NCI-H1048 (cell line): ENCODE measurements at places on chromosomes 2 and 18.

DNA sequence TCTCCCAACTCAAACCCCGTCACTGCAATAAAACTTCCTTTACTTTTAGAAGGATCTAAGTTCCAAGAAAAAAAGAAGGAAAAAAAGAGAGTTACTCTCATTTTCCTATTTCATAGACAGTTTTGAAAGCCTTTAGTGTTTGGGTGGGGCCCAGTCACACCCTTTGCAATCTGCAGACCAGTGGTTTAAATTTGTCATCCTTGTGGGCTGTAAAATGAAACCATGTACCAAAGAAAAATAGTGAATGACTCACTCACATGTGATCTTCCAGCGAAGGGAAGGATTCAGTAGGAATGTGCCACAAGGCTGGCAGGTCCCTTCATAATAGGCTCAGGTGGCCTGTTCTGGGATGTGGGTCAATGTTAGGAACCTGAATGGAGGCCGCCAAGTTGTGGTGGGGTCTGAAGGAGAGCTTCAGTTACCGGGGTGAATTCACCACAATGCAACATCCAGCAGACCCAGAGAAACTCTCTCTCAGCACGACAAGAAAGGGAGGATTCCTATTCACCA is 28.3 kb downstream of the ANXA4 start:
- no peak for DNase-seq

DNA sequence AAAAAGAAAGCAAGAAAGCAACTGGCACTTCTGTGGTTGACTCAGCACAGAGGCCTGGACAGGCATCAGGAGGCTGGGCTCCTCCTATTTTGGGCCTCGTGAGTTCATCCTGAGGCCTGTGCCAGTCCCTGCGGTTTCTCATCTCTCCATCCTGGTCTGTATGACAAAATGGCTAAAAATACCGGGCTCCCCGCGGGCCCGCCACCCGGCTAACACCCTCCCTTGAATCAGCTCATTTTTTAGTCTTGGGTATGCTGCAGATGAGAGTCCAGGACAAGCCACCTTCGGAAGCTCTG is 62.3 kb upstream of the YWHAQ start:
- no peak for DNase-seq

GRCh38 chr2:239805043-239805329 is 220.2 kb downstream of the NDUFA10 start:
- no peak for DNase-seq

GRCh38 chr2:33620-34019 is 12.7 kb downstream of the FAM110C start:
- no peak for DNase-seq

- no peak for DNase-seq
These were observed 176.5 kb upstream of the DCC start for GRCh38 chr18:52163478-52163877.

DNA sequence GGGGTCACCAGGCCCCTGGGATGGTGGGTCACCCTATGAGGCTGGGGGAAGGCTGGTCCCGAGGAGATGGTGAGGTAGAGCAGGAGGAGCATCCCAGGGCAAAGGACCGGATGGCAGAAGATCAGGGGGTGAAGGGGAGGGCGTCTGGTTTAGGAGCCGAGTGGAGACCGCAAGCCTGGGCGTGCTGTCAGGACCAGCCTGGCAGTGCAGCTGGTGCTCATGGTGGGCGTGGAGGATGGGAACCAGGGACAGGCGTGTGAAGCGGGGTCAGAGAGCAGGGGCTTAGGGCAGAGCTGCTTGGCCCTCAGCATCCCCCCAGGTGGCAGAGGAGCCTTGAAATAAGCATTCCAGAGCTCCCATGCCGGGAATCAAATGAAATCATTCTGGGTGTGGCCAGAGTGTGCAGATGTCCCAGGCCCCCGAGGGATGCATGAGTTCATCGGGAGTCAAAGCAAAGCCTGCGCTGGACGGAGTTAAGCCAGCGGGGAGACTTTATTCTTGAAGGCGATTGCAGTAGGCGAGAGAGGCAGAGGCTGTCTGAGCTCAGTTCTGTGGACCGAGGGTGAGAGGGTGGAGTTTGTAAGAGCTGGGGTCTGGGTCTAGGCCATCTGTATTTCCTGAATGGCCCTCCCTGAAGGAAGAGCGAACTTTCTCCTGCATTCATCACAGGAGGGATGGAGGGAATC is 33.1 kb upstream of the MBP start:
- DNase-seq = no peak

DNA sequence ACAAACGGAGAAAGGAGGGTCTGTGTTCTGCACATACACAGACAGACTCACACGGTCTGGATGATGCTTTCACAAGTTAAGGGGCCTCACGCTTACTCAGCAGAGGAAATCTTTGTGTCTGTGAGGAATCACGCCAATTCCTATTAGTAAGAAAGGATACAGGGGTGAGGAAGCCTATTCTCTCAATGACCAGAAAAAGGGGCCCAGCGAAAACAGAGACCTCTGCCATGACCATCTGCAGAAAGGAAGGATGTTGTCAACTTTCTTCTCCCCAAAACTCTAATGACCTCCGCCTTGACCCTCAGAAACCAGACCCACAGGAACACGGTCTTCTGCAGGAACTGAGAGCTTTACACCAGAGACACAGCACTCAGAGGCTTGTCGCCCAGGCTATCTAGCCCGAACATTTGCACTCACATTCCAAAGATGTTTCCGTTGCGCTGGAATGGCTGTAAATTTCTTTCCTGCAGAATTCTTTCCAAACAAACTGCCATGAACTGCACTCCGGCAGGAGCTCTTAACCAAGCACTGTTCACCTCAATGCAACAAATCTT is 186.3 kb downstream of the TCF4 start:
- peak; percentile 44 for DNase-seq

DNA sequence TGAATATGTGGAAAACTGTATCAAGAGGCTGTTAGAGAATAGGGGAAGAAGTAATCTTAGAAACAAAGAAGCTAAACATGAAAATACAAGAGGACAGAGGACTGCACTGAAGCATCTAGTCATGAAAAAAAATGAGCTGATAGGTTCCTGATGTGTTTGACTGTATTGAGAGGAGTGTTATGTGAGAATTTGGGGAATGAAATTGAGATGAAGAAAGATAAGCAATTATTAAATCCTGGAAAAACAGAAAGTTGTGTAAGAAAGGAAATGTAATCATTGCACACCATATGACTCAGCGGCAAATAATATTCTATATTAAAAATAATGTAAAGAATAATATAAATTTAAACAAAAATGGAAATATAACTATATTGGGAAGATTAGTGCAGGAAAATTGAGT is 71.2 kb downstream of the SEMA4F start:
- DNase-seq = no peak

- DNase-seq = no peak
These were observed 790.3 kb downstream of the ERBB4 start for GRCh38 chr2:211748339-211748738.

DNA sequence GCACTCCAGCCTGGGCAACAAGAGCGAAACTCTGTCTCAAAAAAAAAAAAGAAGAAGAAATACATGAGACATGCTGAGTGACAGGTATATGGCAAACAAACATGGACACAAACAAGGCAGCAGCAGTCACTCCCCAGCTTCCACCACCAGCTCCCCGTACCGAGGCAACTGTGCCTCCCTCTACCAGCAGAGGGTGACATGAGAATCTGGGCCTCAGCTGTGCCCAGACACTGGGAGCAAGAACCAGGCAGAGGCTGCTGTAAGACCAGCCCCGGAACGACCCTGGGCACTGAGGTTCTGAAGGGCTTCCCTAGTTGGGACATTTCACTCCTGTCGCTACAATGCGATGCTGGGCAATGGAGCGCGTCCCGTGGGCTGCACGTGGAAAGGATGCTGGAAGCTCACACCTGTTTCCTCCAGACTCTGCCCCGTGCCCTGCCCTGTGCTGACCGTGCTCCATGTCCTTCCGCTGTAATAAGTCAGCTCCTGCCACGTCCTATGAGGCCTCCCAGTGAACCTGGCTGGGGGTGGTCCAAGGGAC is 37.1 kb downstream of the BOK start:
- no peak for DNase-seq

DNA sequence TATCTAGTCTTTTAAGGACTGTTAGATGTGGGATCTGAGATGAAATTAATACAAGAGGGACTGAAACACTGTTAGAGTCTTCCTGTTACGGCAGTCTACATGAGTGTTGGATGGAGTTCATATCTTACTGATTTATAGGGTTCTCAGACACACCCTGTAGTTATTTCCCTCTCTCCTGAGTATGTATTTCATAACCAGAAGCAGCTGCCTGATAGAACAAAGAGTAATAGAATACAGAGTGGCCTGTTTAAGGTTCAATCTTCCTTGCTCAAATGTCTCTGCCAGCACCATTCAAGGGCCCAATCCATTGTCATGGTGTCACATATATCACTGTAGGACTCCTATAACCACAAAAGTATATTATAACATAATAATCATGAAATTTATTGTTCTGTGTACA is 1229.1 kb upstream of the ACVR2A start:
- no peak for DNase-seq

- no peak for DNase-seq
These were observed 32.5 kb downstream of the CCDC68 start for GRCh38 chr18:54926593-54927325.

- no peak for DNase-seq
These were observed 120.9 kb downstream of the CLIP4 start for GRCh38 chr2:29236074-29236473.

DNA sequence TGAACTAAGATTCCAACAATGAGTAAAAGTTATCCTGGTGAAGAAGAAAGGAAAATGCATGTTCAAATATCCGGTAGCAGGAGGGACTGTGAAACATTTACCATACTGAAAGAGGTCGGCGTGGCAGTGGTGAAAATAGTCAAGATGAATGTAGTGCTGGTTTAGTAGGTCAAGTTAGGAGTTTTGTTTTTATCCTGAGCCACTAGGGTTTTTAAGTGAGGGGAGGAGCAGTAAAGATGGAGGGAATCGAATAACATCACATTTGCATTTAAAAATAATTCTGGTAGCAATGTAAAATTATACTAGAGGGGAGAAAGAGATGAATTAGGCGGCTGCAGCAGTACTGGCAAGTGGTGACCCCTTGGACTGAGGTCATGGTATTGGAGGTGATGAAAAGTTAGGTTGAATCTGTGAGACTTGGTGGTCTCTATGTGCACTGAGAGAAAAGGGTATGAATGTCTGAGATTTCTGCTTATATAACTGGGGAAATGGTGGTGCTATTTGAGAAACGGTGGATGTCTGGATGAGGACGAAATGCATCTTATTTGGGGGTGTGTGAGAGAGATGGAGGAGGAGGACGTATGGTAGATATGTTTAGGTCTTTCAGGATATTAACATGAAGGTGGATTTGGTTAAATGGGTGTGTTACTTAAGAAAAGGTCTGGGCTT is 5.9 kb downstream of the VAPA start:
- DNase-seq = no peak

DNA sequence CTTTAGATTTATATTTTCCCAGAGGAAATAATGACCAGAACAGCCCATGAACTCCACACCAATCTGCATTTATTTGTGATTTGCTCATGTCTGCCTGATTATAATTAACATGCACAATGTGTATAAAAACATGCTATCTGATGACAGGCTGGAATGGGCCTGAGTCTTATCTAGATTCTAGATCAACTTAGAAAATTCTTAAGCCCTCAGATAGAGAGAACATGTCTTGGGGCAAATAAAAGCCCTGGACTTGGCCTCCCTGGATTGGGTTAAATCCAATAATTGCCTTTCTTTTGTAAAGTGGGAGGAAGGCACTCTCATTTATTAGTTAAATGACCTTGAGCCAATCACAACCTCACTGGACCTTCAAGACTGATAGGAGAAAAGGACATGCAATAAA is 61.8 kb downstream of the EVA1A start:
- DNase-seq = no peak

GRCh38 chr2:26327291-26328272 is 18.4 kb upstream of the SELENOI start:
- DNase-seq = no peak

GRCh38 chr2:19124135-19124534 is 234.3 kb downstream of the OSR1 start:
- DNase-seq = no peak

- DNase-seq = no peak
These were observed 211.0 kb upstream of the REG3G start for GRCh38 chr2:78814331-78814986.

GRCh38 chr2:149465873-149466272 is 121.7 kb downstream of the MMADHC start:
- no peak for DNase-seq

DNA sequence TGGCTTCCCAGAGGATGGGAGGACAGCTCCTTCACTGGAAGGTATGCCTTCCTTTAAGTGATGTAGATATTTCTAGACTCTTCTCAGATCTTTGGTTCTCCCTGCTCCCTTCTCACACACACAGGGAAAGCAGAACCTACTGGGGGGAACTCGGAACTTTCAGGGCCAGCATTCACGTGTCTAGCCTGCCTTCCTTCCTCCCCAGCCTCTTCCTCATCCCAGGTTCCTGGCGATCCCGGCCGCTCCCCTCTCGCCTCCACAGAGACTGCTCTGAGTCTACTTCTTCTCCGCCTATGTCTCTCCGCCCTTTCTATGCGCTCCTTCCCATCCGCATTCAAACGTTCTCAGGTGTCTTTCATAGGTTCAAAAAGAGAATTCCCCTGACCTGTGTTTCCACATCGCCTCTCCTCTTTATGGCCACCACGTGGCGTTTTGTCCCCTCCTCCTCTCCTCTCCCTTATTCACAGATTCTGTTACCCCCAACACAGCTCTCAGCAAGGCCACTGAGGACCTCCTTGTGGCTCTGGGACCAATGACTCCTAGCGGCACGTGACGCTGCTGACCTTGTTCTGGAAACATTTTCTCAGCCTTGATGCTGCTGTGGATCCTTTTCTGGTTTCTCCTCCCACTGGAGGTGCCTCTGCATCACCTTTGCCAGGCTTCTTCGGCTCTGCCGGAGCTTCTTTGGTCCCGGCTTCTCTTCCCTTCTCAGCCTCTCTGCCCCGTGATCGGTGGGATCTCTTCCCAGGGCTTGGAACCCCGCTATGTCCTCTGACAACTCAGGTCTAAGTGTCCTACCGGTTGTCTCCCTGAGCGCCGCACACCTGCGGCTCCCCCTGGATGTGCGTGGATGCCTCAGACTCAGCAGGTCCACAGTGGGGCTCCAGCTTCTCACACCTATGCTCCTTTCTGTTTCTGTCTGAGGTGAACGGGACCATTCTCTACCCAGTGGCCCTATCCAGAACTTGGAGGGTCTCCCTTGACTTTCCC is 77.5 kb downstream of the VAPA start:
- no peak for DNase-seq

GRCh38 chr2:190765386-190766173 is 115.0 kb upstream of the GLS start:
- no peak for DNase-seq

- DNase-seq = no peak
These were observed 137.7 kb upstream of the HAAO start for GRCh38 chr2:42930025-42930581.
